Vagina (tissue), 2 donors: ENCODE measurements at places on chromosomes 1 and 21.

GRCh38 chr1:5969168-5969567 is 23.1 kb downstream of the NPHP4 start:
- no peak for DNase-seq

GRCh38 chr1:64388336-64388735 is 81.6 kb upstream of the CACHD1 start:
- DNase-seq, result no peak

GRCh38 chr21:28283641-28284490 is 708.8 kb downstream of the LTN1 start:
- no peak for DNase-seq

DNA sequence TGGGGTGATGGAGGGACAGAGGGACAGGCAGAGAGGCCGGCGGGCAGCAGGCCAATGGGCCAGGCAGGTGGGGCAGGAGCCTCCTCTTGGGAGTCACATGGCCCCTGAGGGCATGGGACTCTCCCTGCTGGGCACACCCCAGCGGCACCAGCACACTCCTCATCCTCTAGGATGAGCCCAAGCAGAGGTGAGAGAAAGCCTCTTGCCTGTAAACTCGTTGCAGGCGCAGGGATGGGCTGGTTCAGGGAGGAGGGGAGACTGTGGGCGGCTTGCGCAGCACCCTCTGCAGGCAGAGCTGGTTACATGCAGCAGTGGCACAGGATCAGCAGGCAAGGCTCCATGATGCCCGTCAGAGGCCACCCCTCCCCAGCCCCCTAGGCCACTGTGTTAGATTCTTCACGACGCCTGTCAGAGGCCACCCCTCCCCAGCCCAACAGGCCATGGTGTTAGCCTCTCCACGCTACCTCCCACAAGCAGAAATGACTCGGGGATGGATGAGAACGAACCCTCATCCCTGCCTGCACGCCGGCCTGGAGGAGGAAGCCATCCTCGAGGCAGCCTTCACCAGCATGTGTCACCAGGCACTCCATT is 209.7 kb upstream of the VAMP3 start:
- no peak for DNase-seq

GRCh38 chr1:209042413-209042812 is 541.1 kb upstream of the CAMK1G start:
- no peak for DNase-seq

- no peak for DNase-seq
Observed at GRCh38 chr1:205963352-205964155, 20.3 kb upstream of the SLC26A9 start.

DNA sequence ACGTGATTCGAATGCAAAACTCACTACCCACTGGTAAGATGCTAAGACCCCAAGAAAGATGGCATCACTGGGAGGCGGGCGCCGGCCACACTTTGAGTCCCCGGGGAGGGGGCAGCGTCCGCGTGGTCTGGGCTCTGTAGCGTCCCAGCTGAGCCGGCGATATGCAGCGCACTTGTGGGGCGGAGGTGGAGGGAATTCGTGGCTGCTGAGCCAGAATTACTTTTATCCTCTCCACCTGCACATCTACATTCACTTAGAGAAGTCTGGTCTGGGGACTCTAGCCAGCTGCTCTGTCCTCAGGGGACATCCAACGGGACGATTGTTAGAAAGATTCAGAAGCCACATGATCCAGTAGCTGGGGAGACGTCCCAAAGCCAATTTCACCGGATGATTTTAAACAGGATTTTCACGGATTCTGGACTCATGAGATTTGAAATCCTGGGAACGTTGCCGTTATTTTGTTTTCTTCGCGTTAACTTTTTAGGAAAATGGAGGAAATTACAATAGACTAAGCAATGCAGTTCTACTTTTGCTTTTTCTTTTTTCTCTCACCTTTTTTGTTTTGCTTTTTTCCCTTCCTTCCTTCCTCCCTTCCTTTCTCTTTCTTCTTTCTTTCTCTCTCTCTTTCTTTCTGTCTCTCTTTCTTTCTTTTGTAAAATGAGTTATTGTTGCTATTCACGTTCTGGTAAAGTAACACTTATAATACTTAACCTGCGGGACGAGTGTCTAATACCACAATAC is 1.3 kb downstream of the JAM2 start:
- no peak for DNase-seq

- no peak for DNase-seq
Observed at GRCh38 chr1:39574646-39575045, 1.9 kb downstream of the PABPC4 start.

DNA sequence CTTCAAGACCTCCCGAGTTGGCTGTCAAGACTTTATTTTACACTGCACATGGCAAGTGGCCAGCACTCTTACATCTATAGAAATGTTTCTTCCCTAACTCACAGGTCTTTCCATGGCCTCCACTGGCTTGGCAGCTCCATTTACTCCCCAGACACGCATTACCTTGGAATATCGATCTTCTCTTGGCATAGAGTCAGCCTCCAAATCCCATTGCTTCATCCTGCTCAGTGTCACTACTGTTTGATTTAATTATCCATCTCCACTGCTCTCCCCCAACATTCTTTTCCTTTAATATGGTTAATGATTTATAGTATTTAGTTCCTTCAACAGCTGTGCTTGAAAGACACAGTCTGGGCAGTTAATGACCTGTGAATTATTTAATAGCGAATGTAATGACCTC is 241.2 kb upstream of the MAP1LC3C start:
- DNase-seq, result no peak
